Dorsolateral prefrontal cortex (tissue), 122 donors: ENCODE measurements at places on chromosomes 1 and 21. TPM values are rescaled to one million over a fixed set of nuclear protein-coding genes. Genes with fewer than 3 reads are reported as not detected.

ZNF362 gene
- total RNA-seq: 36.5 TPM

ATP1A2 gene
- 494 TPM for total RNA-seq

SPAG17 gene
- 1.2 TPM for total RNA-seq

DNA sequence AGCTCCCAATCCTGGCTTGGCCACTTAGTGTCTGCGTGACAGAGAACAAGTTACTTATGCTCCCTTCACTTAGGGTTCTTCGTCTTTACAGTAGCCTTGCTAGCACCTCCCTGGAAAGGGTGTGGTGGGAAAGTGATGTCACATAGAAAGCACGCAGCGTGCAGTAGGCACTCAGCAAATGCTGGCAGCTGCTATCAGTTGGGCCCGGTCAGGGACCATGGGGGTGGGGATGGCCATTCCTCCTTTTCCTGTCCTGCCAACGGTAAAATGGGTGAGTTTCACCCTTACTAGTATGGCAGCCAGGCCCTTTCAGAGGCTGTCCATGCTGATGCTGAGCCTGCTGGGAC is 6.2 kb upstream of the KCNA10 start:
- no peak for DNase-seq

- no peak for DNase-seq
Measured at GRCh38 chr1:240090957-240091600, 604 bp upstream of the FMN2 start.

C1orf94 gene
- 0.56 TPM for total RNA-seq

DNA sequence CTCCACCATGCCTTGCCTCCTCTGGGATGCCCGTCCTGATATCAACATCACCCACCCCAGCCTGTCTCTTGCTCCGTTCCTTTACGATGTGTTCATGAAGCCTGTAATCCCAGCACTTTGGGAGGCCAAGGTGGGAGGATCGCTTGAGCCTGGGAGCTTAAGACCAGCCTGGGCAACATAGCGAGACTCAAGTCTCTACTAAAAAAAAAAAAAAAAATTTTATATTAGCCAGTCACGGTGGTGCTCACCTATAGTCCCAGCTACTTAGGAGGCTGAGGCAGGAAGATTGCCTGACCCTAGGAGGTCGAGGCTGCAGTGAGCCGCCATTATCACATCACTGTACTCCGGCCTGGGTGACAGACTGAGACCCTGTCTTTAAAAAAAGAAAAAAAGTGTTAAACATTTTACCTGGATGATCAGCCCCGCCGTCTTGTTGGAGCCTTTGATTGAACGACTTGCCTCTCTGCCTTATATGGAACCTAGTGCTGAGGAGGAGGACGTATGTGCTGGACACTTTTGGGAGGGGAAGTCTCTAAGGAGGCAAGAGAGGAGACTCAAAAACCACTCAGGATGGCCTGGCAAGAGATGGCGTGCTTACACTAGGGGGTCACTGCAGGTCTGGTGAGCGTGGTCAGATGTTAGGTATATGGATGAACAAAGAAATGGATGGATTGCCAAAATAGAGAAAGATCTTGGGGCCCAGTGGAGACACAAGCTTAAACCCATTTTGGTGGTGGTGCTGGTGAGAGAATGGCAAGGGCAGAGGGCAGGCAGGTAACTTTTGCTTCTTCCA is 80.5 kb upstream of the IFFO2 start:
- DNase-seq: no peak

DNA sequence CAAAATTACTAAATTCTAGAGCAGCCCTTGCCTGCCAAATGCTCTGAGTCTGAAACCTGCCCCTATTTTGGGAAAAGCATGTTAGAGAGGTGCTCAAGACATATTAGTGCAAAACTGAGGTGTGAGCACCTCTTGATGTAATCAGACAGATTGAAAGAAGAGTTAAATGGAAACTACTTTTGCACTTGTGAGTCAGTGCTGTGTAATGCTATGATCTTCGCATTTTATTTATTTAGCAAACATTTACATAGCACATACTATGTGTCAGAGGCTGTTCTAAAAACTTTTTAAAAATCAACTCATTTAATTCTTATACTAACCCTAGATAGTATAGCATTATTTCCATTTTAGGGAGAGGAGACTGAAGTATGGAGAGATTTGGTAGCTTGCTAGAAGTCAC is 138.1 kb downstream of the ELAVL4 start:
- DNase-seq: no peak

CSF3R gene
- total RNA-seq: 4.6 TPM

- DNase-seq: no peak
Measured at GRCh38 chr1:228866468-228866867, 131.2 kb downstream of the RHOU start.

GRCh38 chr1:76302711-76303339 is 228.3 kb downstream of the ST6GALNAC3 start:
- no peak for DNase-seq

DNA sequence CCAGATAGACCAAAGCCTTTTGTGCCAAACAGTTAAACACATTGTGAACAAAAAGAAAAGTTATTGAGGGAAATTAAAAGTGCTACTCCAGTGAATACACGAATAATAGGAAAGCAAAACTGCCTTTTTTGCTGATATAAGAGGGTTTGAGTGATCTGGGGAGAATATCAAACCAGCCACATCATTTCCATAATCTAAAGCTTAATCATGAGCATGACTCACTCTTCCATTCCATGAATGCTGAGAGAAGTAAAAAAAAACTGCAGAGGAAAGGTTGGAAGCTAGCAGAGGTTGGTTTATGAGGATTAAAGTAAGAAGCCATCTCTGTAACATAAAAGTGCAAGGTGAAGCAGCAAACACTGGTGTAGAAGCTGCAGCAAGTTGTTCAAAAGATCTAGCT is 350.6 kb upstream of the NCAM2 start:
- no peak for DNase-seq

DNA sequence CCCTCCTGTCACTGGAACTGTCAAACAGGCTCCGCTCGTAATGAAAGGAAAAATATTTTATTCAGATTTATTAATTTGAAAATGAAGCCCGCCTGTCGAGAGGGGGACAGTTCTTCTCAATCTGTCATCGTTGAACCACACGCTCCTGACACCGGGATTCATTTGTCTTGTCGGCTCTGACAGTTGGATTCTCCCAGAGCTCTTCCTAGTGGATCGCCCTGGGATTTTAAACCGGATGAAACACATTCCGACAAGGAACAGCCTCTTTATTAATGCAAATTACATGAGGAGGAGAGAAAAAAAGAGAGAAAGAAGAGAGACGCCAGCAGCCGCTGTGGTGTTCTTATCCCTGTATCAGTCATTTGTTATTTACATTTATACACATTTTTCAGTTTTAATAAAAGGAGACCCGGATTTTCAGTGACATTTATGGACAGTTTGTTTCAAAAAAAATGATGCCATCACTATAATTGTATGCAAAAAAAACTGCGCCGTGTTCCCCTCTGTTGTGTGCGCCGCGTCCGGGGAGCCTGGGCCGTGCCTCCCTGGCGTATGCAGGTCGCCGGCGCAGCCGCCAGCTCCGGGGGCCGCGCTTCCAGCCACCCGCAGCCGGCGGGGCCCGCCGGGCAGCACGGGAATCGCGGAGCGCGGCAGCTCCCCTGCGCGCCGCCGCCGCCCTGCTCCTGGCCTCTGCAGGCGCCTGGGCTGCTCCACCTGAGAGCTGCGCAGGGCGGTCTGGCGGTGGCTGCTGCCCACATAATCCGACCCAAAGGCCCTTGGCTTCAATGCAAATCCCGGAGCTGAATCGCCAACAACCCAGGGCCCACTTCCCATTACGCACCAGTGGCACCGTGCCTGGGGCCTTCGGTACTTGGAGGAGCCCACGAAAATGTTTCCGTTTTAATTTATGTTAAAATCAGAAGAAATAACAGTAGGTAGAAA is 237.9 kb upstream of the PBX1 start:
- no peak for DNase-seq

DNA sequence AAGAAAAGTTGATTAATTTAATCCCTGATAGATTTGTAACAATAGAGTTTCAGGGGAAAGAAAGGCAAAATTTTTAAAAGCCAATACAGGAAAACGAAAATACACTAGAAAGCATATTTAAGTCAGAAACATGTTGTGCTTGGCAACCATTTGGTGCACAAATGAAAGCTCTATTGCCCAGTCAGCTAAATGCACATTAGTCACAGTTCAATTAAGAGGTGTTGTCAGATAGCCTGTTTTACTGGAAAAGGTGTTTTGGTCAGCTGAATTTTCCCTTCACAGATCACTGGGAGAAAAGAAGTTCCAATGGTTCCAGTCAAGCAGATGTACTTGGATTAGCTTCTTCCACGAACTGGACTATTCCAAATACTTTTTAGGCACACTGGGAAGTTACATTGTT is 25.4 kb downstream of the RGS4 start:
- no peak for DNase-seq
